ENCODE measurements at places on chromosomes 11 and 22.

- no peak for DNase-seq
Observed at GRCh38 chr11:12108875-12109453, 1.4 kb upstream of the MICAL2 start.

- no peak for DNase-seq
Observed at GRCh38 chr11:105834461-105834860, 187.6 kb downstream of the MSANTD4 start.

DNA sequence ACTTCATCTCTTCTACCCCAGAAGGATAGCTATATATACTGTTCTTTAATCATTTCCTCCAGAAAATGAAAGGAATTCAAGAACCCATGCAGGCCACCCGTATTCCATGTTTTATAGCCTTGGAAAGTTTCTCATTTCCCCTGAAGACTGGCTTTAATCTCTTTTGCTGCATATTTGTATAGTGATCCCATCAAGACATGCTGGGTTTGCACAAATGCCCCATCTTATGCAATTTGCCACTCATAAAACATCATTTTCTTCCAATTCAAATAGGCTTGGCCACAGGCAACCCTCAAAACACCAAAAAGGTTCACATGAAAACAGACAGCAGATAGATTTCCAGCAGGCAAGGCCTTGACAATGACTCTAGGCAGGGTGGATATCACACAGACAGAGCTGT, 28.3 kb upstream of the APOA1 start:
- no peak for DNase-seq

DNA sequence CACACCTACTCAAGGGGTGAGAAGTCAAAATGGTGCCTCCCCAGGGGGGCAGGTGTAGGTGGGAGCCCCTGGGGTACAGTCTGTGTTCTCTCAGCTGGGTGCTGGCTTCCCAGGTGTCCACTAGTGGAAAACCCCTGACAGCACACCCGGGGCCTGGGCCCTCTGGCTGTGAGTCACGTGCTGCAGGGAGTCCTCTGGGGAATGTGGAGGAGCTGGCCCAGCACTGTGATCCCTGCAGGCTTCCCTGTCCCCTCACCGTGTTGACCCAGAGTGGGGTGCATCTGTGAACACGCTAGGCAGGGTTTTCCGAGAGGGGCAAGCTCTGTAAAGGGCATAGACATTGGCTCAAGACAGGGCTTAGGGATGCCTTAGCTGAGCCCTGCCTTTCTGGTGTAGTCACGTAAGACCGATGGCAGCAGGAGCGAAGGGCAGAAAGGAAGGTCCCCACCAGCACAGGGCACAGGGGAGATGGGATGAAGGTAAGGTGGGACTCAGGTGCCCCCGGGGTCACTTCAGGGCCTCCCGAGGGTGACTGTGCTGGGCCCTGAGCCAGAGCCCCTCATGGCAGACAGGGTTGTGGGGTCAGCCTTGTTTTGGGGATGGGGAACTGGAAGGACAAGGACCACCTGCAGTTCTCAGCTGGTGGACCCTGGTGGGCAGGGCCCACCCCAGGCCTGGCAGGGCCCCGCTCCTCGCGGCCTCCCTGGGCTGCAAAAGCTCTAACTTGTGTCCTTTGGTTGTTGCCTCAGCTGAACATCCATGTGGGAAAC, 14.1 kb downstream of the DERL3 start:
- DNase-seq = no peak

DNA sequence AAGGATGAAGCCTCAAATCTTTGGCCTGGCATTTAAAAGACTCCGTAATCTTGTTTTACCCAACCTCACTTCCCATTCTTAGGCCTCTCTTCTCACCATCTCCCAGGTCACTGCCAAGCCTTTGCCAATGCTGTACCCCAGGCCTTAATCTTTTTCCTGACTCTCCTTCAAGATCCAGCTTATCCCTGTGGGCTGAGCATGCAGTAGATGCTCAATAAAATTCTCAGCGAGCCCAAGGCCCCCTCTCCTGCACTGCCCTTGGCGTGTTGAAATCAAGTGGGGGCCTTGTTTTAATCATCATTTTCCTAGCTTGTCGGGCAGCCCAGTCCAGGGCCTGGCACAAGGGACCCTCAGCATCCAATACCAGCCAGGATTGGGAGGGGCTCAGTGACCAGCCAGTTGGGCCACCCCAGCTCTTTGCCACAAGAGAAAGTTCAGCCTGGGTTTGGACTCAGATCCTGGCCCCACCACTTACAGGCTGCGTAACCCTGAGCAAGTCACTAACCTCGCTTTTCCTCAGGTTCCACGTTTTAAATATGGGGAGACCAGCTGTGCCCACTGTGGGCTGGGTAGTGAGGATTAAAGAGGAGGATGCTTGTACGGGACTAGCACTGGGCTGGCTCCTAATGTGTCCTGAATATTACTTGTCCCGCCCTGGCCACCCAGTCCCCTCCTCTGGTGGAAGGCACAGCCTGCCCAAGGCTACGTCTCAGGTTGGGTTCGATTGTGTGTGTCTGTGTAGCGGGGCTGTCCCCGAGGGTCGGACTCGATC, 943 bp upstream of the YWHAH start:
- DNase-seq = no peak

GRCh38 chr11:11416917-11417316, 63.9 kb upstream of the CSNK2A3 start:
- DNase-seq = no peak

DNA sequence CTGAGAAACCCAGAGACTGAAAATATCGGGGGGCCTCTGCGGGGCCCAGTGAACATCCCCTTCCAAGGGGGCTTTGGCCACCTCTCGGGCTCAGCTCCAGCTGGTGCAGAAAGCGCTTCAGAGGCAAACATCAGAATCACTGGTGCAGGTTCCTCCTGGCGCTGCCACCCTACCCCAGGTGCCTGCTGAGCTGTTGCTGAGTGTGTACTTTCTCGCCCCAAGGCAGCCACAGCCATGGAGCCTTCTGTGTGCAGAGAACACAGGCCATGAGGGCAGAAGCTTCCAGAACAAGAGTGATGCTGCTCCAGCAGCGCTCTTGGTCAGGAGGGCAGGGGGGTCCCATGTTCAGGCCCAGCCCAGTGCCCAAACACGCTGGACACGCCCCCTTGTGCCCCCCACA, 6.3 kb downstream of the DRD4 start:
- no peak for DNase-seq

DNA sequence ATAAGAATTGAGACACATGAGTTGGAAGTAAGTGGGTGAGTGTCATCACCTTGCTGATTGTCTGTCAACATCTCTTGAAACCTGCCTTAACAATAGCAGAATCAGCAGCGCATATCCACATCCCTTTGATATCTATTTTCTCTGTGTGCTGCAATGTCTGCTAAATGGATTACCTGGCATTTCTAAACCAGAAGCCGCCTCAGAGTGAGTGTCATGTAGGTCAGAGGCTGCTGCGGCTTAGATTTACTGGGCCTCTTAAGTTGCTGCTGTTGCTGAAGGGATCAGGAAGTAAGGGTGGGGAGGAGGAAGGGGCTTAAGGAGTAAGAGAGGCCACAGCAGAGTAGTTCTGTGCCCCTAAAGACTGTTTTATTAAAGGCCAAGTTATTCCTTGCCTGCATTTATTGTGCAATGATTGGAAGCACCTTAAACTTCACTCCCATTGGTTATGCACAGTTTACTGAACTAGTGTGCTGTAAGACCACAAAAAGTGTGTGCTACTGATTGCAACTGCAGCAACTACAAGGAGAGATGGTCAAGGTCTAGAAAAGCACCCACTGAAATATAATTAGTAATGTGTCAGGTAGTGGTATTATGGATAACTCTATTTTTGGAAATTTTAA, 29.8 kb upstream of the TMEM41B start:
- no peak for DNase-seq

- DNase-seq = no peak
Observed at GRCh38 chr22:39115977-39116621, 19.1 kb downstream of the APOBEC3H start.

DNA sequence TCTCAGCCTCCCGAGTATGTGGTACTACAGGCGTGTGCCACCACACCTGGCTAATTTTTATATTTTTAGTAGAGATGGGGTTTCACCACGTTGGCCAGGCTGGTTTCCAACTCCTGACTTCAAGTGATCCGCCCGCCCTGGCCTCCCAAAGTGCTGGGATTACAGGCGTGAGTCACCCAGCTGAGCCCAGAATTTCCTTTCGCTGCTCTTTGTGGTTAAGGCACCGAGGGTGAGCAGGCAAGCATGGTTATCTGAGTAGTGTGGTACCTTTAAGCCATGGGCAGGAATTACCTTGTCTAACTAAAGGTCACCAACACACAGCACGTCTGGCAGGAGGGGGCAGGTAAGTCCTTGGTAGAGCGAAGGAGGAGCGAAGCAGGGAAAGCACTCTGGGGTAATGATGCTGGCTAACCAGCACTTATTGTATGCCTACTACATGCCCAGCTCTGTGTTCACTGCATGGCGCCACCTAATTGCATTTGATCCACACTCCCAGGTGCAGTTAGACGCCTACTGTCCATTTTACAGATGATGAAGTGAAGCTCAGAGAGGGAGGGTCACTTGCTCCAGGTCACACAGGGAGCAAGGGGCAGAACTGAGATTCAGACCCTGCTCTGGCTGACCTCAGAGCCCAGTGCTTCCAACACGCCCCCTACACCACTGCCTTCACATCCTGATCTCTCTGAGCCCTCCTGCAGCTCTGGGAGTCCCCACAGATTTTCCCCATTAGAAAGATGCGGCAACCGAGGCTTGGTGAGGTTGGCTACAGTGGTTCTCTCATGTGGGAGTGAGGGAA, 45.7 kb downstream of the TRIOBP start:
- DNase-seq = no peak

GRCh38 chr22:31210556-31211421, 1.3 kb upstream of the LIMK2 start:
- no peak for DNase-seq

DNA sequence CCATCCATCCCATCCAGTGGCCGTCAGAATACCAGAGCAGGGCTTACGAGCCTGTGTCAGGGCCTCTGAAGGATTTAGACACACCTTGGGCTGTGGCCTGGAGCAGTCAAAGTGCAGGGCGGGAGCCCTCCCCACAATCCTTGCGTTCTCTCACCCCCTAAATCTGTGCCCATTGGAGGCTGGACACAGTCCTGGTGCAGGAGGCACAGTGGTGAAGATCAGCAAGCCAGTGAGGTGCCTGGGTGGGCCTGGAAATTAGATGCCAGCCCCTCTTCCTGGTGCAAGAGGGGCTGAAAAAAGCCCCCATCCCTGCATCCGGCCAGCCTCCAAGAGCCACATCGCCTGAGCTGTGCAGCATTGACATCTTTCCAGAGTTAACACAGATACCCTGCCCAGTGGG, 1045.8 kb downstream of the TBC1D22A start:
- no peak for DNase-seq

GRCh38 chr11:225734-226453, 10.2 kb downstream of the SIRT3 start:
- DNase-seq = no peak

DNA sequence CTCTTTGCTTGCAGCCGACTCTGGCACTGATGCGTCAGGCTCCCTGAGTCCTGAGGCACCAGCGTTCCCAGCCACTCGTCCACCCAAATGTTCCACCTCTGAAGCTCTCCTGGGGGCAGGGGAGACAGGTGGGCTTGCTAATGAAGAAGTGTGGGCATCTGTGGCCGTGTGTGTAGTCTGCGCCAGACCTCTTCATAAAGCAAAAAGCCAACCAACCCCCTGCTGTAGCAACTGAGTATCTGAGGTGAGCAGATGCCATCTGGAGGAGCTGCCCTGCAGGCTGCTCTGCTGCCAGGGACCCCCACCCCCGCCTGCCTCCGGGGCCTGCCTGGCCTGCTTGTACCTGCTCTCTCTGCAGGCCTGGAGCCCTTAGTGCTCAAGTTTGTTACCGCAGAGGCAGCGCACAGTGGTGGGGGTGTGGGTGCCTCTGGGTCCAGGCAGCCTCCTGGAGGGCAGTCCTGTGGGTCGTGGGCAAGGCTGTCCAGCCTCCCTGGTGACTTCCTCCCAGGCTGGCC, 272.5 kb downstream of the TBC1D22A start:
- DNase-seq = no peak

- no peak for DNase-seq
Observed at GRCh38 chr11:67113231-67113721, 5.8 kb upstream of the KDM2A start.

- DNase-seq = no peak
Observed at GRCh38 chr11:105861225-105861624, 160.8 kb downstream of the MSANTD4 start.

GRCh38 chr11:94147433-94147845, 18.8 kb downstream of the PANX1 start:
- DNase-seq = no peak

DNA sequence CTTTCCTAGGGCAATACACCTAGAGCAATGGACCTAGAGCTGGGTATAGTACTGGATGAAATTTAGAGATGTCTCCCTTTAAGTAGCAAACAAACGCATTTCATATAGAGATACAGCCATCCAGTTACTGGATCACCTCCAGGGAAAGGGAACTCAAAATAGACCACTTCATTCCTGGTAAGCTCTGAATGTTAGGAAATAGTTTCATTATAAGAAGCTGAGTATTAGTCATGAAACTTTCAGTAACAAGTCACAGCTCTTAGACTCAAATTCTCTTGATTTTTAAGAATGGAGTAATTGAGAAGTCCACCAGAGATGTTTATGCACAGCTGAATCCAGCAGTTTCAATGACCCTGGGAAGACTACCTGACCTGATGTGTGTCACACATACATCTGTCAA, 221.9 kb downstream of the FAM76B start:
- no peak for DNase-seq

- DNase-seq = no peak
Observed at GRCh38 chr11:47318166-47318565, 34.3 kb downstream of the MYBPC3 start.

DNA sequence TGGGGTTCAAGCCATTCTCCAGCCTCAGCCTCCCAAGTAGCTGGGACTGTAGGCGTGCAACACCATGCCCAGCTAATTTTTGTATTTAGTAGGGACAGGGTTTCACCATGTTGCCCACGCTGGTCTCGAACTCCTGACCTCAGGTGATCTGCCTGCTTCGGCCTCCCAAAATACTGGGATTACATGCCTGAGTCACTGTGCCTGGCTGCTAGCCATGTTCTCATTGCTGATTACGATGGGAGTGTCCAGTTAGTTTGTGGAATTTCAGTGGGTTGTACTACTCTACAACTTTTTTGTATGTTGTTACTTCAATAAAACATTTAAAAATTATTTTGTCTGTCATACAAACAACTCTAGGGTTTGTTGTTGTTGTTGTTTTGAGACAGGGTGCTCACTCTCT, 4.8 kb upstream of the VPS11 start:
- DNase-seq = no peak

GRCh38 chr11:69400771-69401590, 80.5 kb upstream of the LINC01488 start:
- no peak for DNase-seq

- no peak for DNase-seq
Observed at GRCh38 chr11:45361551-45361950, 75.4 kb upstream of the SYT13 start.

Measured in activated CD4-positive, alpha-beta T cell treated with anti-CD3 and anti-CD28 coated beads for 1 hour (primary cell).